ENCODE measurements at places on chromosomes 7 and 10.

GRCh38 chr7:111083413-111083812, 7.5 kb upstream of the LRRN3 start:
- no peak for DNase-seq

- DNase-seq = no peak
Measured at GRCh38 chr10:70070834-70071233, 18.2 kb downstream of the MACROH2A2 start.

- no peak for DNase-seq
Measured at GRCh38 chr7:116780966-116781365, 81.4 kb upstream of the CAPZA2 start.

- DNase-seq = no peak
Measured at GRCh38 chr7:157769086-157769485, 432.3 kb downstream of the DNAJB6 start.

DNA sequence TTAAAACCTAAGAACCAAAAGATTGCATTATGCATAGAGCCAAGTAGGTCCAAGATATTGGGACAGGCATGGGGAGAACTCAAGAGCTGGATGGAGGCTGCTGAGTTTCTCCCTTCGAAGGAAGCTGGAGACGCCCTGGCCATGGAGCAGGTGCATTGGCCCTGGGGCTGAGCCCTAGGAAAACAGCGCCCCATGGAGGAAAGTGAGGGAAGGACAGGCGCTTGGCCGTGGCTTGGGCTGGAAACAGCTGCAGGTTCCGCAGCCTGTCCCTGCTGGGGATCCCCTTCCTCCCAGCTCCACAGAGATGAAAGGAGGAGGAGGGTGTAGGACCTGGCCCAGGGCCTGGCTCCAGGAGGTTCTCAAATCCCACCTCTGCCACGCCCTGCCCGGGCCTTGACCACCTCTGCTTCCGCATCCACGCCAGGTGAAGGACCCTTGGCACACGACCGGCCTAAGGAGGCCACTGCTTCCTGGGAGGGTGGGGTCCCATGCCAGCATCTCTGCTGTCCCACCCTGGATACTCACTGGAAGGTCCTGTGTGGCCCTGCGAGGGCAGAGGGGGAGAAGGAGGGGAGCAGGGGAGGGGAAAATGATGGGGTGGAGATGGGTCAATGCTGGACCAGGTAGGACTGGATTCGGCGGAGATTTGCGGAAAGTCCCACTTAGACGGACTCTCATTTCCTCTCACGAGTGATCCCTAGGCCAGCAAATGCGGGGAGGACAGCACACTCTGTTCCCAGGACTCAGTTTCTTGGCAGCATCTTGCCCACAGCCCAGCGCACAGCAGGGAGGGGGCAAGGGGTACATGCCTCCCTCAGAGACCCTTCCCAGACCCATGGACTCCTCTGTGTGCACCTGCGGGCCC, 258.6 kb upstream of the TCERG1L start:
- no peak for DNase-seq

- DNase-seq = no peak
Measured at GRCh38 chr10:114548662-114549061, 109.4 kb downstream of the ABLIM1 start.

DNA sequence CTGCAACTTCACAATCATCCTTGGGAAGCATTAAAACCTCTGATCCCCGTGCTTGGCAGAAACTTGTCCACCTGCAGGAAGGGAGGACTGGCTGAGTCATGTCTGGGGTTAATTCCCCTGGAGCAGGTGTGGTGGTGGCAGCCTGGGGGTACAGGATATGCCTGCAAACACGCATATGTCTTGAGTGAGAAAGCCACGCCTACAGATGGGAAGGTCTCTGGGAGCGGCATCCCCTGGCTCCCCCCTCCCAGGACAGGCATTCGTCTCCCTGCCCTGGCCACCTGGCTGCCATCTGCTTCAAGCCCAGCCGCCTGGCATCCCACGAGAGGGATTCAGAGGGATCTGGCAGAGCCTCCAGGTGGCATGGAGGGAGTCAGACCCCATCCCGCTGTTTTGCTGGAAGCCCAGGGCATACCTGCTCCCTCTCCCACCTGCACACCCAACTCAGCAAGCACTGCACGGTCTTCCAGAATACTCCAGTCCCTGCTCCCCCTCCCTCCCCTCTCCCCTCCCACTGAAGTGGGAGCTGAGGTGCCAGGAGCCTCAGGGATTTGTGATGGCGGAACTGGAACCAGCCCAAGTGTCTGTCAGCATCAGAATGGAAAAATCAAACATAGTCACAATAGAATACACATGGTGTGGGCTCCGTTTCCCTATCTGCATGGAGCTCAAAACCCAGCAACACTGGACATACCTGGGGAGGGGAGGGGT, 61.0 kb downstream of the CAMK2B start:
- no peak for DNase-seq

DNA sequence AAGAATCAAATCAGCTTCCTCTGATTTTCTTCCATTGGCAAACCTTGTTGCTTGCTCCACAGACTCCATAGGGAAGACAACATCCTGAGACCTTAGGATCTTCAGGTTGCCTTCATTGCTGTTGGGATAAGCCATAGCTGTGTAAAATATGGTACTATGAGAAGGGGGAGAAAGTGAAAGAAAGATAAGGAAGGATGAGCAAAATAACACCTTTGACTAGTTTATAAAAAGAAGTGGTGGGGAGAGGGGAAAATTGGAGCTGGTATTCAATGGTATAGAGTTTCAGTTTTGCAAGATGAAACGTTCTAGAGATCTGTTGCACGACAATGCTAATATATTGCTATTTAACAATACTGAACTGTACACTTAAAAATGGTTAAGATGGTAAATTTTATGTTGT, 180.4 kb upstream of the PHYHIPL start:
- no peak for DNase-seq

GRCh38 chr10:126565441-126565840, 105.1 kb downstream of the C10orf90 start:
- DNase-seq = no peak

- DNase-seq = no peak
Measured at GRCh38 chr7:21123586-21123985, 304.3 kb upstream of the SP4 start.

- DNase-seq = no peak
Measured at GRCh38 chr10:79413196-79413595, 32.2 kb downstream of the ZCCHC24 start.

- DNase-seq = no peak
Measured at GRCh38 chr7:132430041-132430855, 146.0 kb downstream of the PLXNA4 start.

- no peak for DNase-seq
Measured at GRCh38 chr7:27424231-27424630, 181.6 kb downstream of the EVX1 start.

GRCh38 chr7:141664450-141664849, 37.5 kb downstream of the DENND11 start:
- no peak for DNase-seq

GRCh38 chr10:75084834-75085384, 26.5 kb upstream of the SAMD8 start:
- DNase-seq = no peak

DNA sequence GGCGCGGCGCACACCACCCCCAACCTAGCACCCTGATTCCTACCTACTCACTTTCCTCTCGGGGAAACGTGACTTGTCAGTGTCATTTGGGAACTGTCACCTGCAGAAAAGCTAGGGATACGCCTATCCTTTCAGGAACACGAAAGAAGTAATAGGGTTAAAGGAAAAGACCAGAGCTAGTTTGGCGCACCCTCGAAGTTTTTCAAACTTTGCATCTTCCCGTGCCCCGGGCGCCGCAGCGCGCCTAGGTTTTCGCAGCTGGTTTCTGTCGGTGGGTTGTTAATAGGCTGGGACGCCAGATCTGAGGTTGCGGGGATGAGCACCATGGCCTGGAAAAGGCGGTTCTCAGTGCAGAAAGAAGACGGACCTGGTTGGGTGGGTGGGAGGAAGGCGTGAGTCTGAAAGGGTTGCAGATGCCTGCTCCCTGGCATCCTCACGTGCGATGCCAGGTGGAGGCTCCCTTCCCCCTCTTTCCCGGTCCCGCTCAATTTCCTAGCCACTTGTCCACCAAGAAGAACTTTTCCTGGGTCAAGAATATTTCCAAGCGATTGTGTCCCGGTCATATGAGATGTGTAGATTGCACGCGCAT, 568 bp upstream of the MEOX2 start:
- DNase-seq = no peak
